ENCODE measurements at places on chromosomes 5 and 9. TPM values are rescaled to one million over a fixed set of nuclear protein-coding genes. Genes with fewer than 3 reads are reported as not detected.
A peak's percentile ranks its signal among the peaks of the same experiment; 100 is the strongest.

DNA sequence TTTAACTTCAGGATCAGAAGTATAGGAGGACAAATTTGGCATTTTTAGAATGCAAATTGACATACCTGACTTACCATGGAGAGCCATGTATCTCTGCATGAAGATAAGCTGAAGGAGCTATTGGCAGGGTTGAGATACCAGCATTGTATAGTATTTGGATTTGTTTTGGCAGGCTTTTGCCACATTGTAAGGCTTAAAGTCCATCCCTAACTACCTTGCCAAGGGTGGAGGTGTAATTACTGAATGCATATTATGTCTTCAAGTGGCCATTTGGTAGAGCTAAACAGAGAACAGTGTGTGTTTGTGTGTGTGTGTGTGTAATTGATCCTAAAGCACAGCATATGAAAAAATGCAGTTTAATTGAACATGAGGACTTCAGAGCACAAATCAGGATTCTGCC, 324.7 kb downstream of the FAM170A start:
- H3K27me3 ChIP-seq = no peaks in the 10 kb centered on the region
- no peak overlapping the region for H3K27ac ChIP-seq
- H3K4me1 ChIP-seq = no peaks in the 10 kb centered on the region
- H3K4me3 ChIP-seq = no peak overlapping the region

GRCh38 chr5:135324897-135325650, 74.0 kb downstream of the MACROH2A1 start:
- no peaks in the 10 kb centered on the region for H3K4me1 ChIP-seq
- H3K36me3 ChIP-seq = no peaks in the 10 kb centered on the region
- H3K27ac ChIP-seq = no peak overlapping the region

DNA sequence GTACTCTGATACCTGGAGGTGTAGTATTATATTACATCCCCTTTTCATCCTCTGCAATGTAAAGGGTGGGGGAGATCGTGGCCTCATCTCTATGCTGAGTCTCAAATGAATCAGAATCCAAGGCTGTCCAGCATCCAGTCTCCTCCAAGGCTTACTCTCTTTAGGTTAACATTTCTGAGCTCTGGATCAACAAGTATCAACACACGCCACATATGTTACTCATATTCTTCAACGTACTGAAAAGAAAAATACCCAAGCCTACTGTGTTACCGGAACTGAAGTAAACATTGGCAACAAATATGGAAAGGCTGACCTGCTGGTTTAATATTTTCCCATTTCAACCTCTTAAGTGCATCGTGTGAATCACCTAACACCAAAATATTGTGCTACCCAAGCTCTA, 241.8 kb downstream of the GAS1 start:
- no peak overlapping the region for H3K27ac ChIP-seq
- H3K4me3 ChIP-seq = no peak overlapping the region
- H3K27me3 ChIP-seq = no peaks in the 10 kb centered on the region
- H3K36me3 ChIP-seq = no peaks in the 10 kb centered on the region
- no peaks in the 10 kb centered on the region for H3K4me1 ChIP-seq

DNA sequence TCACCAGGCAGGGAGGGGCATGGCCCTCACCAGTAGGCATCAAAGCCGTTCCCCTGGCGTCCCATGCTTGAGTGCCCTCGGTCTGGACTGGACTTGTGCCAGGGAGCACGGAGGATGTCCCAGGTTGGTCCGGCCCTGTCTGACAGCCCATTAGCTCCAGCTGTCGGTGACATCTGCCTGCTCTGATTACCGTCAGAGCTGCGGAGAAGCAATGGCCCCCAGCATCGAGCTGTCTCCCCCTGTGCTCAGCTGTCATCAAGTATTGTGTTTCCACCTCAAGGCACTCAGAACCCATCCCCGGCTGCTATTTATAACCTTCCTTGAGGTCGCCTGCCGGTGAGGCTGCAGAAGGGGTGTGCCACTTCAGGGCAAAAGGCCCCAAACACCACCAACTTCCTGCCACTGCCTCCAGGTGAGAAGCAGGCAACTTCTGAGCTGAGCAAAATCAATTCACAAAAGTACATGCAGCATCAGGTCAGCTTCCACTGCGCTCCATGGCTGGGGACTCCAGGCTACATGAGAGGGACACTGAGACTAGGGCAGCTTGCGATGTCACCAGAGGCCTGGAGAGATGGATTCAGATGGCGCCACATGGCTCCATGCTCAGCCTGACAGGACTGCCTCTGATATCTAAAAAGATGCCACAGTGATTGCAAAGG, 142.7 kb downstream of the C5orf15 start:
- peaks cover 7% of the 10 kb centered on the region for H3K4me1 ChIP-seq
- DNase-seq = no peak
- H3K27me3 ChIP-seq = peaks cover 27% of the 10 kb centered on the region
- no peak overlapping the region for H3K4me3 ChIP-seq
- no peaks in the 10 kb centered on the region for H3K36me3 ChIP-seq
- H3K27ac ChIP-seq = no peak overlapping the region

GRCh38 chr9:93288891-93289883, 105.2 kb downstream of the WNK2 start:
- peaks cover 47% of the 10 kb centered on the region for H3K27me3 ChIP-seq
- H3K36me3 ChIP-seq = no peaks in the 10 kb centered on the region
- DNase-seq = peak; percentile 60
- no peaks in the 10 kb centered on the region for H3K4me1 ChIP-seq
- H3K4me3 ChIP-seq = no peak overlapping the region

JAKMIP2 gene
- total RNA-seq = not detected

SPINK1 gene
- total RNA-seq = 1.5 TPM

Data from MCF 10A (cell line).